ENCODE measurements at places on chromosomes 1 and 21.

DNA sequence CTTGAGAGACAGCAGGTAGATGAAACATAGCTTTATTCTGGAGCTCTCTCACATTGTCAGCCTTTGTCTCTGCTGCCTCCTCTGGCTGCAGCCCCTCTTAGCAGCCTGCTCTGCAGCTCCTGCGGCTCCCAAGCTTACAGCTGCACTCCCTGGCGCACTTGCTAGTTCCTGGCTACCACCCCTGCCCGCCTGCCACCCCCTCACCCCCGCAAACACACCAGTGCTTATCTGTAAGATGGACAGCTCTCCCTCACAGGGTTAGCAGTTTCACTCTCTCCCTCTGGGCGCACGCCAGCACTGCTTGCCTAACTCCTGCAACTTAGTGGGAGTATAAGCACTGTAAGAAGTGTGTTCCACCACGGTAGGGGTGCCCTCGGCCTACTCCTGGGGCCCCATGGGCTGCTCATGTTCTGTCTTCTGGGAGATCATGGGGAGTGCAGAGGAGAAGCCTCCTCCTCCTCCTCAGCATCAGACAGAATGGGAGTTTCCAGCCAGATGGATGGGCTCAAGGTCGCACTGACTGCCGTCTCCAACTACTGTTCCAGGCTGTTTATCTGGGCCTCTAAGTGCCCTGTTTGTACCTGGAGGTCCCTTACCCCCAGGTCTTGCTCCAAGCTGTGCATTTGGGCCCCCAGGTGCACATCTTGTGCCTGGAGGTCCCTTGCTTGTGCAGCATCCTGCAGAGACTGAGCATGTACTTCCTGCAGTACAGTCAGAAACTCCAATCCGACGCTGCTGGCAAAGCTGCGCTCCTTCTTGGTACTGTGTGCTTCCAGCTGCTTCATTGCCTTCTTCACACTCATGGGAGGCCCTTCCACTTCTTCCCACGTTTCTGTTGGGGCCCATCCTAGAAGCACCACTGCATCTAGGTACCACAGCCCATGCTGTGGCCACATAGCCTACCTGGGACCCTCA lies 1388.1 kb downstream of the AMY1C start:
- peak; percentile 29 for DNase-seq

GRCh38 chr1:92118826-92119225 lies 38.7 kb downstream of the BTBD8 start:
- no peak for DNase-seq

DNA sequence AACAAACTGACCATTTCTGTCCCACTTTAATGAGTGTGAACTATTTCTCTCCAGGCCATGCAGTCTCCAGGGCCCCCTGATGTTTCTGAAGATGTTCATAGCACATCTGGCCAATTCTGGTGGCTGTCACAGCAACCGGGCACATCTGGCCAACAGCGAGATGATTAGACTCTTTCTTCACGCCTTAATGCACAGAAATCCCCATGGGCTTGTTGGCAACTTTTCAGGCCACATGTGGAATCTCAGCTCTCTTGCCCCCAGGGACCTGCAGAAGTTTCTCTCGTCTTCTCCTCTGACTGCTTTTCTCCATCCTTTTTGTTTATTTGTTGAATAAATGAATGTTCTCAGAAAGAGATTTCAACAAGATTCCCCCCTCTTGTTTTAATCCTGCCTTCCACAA lies 71.2 kb upstream of the HMGB4 start:
- DNase-seq = no peak

- no peak for DNase-seq
Observed at GRCh38 chr1:118021668-118022067, 92.1 kb downstream of the WDR3 start.

DNA sequence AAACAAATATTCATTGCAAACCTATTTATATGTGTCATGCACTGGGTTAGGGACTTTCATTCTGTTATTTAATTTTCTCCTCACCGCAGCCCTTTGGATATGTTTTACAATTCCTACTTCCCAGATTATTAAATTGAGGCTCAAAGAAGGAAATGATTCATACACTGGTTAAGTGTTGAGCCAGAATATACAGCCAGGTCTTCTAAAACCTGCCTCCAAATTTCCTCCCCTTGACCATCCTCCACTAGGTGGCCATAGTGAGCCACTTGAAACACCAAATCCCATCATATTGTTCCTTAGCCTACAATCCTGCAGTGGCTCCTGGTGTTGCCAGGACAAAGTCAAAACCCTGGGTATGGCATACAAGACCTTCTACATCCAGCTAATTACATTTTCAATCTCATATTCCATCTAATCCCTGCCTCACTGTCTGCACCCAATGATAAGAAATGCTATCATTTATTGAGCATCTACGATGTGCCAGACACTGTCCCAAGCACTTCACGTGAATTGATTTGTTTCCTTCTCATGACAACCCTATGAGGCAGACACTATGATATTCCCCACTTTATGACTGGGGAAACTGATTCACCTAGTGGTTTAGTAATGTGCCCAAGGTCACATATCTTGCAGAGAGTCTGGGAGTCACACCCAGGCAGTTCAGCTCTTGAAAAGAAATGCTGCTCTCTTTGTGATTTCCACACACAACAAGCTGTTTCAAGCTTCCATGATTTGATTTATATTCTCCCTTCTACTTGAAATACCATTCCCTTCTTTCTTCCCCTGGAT lies 23.6 kb upstream of the KIRREL1 start:
- peak; percentile 67 for DNase-seq

- DNase-seq = no peak
Observed at GRCh38 chr1:240084337-240084736, 7.3 kb upstream of the FMN2 start.

- DNase-seq = peak; percentile 15
Observed at GRCh38 chr1:98903261-98903660, 101.4 kb downstream of the PLPPR5 start.

DNA sequence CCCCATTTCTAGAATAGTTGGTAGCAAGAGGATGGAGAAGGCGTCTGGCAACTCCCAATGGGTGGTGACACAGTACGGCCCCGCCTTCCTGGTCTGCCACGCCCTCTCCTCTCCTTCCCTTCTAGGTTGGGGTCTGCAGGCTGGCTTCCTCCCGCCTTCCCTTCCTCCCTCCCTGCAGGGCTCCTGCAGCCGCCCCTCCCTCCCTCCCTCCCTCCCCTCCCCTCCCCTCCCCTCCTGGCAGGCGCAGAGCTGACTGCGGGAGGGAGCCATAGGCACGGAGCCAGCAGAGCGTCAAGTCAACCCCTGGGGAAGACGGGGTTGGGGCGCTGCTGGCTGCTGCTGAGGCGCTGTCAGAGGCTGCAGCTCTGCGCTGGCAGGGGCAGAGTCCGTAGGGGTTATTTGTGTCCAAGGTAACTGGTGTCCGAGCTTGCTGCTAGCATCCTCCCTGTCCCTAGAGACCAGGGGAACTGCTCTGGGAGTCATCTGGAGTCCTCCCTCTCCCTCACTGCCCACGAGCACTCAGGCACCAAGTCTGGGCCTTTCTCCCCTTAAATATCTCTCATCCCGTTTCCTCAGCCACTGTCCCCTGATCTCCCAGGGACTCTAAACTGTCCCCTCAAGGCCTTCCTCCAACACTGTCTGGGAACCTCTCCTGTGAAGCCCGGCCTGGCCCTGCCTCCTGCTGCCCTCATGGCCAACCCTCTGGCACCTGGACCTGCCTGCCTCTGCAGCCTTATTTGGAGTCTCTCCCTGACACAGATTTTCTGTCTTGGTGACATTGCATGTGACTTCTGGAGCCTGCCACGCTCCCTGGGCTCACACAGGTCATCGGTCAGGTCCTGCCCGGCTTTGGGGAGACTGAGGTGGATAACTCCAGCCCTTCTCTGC lies 57.4 kb upstream of the ACOT11 start:
- no peak for DNase-seq

DNA sequence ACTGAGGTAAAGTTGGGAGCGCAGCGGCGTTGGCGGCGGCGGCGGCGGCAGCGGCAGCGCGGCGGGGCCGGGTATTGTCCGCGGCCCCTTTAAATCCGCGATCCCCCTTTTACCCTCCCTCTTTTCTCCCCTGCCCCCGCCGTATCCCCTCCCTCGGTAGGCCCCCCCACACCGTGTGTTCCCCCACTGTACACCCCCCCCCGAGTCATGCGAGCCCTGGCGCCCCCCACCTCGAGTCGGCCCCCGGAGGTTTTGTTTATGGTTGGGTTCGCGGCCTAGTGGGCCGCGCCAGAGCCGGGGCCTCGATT lies 169 bp downstream of the UBAP2L start:
- no peak for DNase-seq

DNA sequence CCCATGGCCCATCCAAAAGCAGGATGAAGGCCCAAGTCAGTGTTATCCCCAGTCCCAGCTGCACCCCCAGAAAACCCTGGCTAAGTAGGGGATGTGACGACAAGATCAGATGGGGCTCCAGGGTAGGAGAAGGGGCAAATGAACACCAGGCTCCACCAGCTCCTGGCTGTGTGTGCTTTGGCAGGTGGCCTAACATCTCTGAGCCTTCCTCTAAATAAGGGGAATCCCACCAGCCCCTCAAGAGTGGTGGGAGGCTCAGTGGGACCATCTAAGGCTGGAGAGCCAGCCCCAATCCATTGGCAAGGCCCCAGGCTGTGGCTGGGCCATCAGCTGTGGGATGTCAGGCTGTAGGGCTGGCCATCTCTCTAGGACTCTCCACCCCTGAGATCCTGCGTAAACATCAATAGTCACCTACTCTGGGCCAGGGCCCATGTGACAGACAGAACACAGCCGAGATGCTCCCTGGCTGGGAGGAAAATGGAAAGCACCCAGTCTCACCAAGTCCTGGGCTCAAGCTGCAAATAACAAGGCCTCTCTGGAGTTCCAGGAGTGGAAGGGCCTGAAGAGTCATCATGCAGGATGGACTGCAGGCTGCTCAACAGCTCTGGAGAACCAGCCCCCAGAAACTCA lies 7.5 kb downstream of the SDC3 start:
- DNase-seq = no peak

DNA sequence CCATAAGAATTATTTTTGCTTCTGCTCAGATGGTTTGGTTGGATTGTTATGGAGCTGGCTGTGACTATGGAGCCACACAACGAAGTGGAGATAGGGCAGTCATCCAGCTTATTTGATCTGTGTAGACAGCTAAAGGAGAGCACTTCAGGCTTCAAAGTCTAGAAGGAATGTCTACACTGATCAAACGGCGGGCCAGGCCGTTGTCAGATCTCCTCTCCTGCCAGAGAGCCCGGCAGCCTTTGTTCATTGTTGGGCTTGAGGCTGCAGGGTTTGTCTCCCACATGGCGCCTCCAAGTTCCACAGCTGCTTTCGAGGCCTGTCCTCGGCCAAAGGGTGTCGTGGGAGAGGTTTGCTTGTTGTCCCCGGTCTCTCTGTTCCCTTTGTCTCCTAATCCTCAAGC lies 2.8 kb upstream of the STMN1 start:
- DNase-seq = no peak

- no peak for DNase-seq
Observed at GRCh38 chr1:39453603-39454002, 37.8 kb upstream of the BMP8A start.
